ENCODE measurements at places on chromosomes 1 and 21.

DNA sequence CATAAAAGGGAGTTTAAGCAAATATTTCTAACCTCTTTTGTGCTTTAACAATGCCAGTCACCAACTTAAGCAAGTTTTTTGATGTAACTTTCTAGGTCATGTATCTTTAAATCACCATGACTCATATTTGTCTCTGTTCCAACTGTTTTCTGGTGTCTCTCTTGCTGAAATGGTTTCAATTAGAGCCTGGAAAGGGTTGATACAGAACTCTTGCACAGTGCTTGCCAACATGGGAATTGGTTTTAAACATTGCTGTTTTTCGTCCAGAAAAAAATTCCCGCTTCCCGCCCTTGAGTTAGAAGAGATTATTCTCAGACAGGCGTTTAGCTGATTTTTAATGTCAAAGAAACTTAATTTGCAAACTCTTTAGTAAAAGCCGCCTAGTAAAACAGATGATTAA, 46.4 kb upstream of the SLC22A15 start:
- DNase-seq: no peak

- no peak for DNase-seq
These were observed 281.7 kb upstream of the CXADR start for GRCh38 chr21:17231124-17231523.

- no peak for DNase-seq
These were observed 44.8 kb downstream of the RIMS3 start for GRCh38 chr1:40620586-40621210.

DNA sequence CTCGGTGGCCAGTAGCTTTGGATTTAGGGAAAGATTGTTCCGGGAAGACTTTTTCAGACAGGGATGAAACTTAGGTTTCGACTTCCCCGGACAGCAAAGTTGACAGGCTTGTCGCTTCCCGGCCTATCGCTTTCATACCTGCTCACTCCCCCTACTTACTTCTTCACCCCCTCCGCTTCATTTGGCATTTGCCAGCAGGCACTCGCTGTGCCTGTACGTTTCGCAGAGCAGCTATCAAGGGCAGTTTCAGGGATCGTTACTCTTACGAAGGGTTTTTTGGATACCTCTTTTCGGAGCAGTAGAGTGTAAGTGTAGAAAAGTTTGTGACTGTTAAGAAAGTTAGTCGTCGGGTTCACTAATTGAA, 393 bp downstream of the BLZF1 start:
- peak; percentile 60 for DNase-seq

GRCh38 chr1:39640861-39641260, 1.4 kb upstream of the HEYL start:
- no peak for DNase-seq

DNA sequence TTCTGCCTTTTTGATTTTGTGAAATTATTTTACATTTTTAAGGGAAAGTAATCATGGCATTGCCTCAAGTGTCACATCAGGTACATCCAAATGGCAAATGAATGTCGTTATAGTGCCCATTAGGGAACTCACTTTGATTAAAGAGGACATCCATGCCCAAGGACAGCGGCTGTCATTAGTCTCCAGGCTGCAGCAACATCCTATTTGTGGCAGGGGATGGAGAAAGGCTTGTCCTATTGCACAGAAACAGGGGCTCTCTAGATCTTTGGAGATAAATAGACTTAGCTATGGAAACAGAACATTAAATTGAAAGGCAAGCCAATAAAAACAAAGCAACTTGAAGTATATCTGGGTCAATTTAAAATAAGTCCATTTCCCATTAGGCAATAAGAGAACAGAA, 439.3 kb downstream of the NEGR1 start:
- no peak for DNase-seq

DNA sequence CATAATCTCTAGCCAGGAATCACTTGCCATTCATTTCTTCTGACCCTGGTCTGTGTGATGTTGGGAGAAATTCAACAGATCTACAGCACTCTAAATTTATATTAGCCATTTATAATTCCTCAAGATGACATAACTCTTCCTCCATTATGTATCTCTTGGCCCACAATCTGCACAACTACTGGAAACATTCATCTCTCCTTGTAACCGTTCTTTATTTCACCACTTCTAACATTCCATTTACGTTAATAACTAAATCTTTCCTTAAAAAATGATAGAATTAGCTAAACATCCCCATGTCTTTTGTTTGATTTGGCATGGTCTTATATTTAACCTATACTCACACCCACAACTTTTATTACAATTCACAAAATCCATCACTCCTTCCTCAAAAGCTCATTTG, 166.0 kb downstream of the COL11A1 start:
- DNase-seq: no peak

DNA sequence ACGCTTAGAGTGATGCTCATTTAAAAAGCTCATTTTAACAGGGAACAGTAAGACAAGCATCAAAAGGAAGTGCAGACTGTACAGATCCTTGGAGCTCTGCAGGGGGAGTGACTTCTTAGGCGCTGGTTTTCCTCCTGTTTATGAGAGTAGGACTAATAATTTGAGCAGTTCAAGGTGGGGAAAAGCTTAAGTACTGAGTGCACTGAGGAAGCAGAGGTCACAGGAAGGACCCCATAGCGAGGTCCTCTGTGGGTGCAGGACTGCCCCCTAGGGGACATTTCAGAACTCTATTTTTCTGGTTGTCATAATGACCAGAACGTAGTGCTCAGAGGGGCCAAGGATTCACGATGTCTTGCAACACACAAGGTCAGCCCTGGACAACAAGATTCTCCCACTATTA, 112.1 kb downstream of the HLCS start:
- DNase-seq: peak; percentile 78

DNA sequence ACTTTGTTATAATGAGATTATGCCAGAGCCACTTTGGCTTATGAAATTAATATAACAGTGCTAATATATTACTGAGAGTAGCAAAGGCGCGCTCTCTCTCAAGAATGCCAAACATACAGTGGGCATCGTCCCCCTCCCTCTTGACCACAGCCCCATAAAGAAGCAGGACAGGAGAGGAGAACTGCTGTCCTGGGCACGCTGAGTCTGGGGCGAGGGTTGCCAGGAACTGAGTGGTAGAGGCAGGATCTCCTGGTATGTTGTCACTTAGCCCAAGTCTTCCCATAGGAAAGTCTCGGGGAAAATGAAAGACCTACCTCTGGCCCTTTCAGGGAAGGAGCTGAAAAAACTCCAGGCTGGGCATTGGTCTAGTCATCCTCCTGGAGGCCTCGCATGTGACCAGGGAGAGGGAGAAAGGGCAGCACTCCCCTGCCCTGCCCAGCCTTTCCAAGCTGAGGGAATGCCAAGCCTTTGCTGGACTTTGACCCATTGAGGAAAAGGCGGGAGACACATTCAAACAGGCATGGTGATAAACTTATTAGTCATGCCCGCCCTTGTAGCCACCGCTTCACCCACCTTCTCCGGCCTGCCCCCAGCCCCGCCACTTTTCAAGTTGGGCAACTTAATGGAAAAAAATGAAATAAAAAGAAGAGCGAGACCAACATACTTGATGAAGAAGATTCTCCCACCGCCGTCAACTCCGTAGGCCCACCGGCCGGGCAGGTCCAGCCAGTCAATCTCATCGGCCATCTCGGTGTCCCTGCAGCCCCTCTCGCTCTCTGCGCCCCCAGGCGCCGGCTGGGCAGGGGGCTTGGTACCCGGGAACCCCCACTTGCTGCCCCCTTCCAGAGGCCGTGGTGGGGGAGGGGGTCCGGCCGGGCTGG, 17.4 kb upstream of the PLEKHA6 start:
- peak; percentile 49 for DNase-seq

DNA sequence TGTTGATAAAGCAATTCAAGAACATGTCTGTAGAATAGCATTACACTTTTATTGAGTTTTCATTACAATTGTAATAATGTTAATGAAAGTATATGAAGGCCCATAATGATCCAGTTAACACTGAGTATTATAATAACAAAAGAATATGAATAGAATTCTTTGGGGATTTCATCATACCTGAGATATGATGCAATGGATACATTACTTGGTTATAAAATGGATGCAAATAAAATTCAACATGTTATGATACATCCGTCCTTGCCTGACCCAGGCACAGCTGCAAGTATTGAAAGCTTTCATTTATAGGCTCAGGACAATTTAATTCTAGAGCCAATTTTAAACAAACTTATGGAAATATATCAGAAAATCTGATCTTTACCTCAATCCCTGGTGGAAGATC, 8.2 kb upstream of the KCNA3 start:
- DNase-seq: peak; percentile 20

DNA sequence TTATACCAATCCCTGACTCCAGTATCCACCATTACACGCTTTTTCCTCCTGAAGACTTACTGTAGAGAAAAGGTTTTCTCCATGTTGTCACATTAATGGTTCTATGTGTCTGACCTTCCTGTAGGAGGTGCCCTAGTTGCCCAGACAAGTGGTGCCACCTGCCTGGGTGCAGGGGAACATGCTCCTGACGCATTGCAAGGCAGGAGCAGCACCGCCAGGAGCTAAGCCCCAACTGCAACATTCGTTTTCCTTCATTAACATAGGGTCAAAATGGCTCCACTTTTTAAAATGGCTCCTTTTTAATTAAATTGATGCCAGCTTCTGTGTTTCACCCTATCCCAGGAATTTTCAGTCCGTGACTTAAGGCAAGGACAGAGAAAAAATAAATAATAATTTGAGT, 220.1 kb upstream of the SAMSN1 start:
- no peak for DNase-seq

DNA sequence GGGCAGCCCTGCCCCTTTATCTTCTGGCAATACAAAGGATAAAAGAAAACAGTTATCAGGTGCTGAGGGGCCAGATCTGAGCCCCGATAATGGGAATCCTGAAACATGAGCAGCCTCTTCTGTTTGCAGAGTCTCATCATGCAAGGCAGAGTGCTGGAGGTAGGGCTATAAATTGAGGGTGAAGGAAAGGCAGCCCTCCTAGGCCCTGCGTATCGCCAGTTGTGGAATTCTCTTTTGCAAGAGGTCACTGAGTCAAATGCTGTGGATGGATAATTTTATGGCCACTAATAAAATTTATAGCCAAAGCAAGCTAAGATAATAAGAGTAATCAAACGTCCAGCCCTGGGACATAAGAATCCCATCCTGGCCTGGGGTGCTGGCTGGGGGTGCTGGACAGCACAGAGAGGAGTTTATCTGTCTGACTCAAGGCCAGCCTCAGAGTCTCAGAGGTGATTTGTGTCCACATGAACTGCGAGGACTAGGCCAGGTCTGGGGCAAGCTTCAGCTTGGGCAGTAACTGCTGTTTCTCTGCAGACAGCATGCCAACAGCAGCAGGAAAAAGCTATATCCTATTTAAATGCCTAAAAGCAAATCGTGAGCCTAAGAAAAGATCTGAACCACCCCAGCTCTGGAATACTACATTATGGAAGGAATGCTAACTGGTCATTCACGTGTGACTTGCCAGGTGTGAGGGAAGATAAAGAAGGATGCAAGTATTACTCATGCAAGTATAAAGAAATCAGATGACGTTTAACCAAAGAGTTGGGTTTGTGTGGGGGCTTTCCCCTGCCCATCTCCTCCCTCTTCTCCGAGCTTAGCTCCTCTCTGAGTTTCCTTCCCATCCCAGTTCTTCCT, 254.8 kb downstream of the KIF26B start:
- no peak for DNase-seq

GRCh38 chr1:82848043-82848442, 1047.3 kb downstream of the ADGRL2 start:
- no peak for DNase-seq

DNA sequence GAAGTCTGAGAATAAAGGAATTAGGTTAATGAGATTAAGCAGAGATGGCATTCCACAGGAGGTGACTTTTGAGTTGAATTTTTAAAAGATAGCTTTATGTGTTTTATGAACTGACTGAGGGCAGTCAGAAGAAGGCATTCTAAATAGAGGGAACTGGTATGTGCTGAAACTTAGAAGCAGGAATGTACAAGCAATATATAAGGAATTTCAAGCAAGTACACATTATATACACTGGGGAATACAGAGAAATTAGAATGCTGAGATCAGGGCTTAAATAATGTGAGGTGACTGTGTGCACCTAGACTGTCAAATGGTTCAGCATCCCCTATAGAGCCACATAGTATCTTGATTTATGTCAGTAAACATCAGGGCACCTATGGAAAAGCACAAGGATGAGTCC, 19.3 kb downstream of the WNT2B start:
- DNase-seq: no peak

- no peak for DNase-seq
These were observed 46.0 kb downstream of the RPL5 start for GRCh38 chr1:92877792-92878191.

- DNase-seq: no peak
These were observed 11.7 kb downstream of the PPIH start for GRCh38 chr1:42669936-42670335.

DNA sequence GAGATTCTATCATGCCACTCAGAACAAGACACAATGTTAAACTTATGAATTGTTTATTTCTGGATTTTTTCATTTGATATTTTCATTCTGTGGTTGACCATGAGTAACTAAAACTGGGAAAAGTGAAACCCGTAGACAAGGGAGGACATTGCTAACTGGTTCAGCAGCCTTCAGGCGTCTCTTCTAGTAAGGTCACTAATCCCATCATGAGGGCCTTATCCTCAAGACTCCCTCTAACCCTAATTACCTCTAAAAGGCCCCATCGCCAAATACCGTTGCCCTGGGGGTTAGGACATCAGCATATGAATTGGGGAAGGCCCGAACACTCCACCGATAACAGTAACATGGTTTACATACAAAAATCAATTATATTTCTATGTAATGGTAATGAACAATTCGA, 247.6 kb downstream of the TM2D1 start:
- DNase-seq: no peak

DNA sequence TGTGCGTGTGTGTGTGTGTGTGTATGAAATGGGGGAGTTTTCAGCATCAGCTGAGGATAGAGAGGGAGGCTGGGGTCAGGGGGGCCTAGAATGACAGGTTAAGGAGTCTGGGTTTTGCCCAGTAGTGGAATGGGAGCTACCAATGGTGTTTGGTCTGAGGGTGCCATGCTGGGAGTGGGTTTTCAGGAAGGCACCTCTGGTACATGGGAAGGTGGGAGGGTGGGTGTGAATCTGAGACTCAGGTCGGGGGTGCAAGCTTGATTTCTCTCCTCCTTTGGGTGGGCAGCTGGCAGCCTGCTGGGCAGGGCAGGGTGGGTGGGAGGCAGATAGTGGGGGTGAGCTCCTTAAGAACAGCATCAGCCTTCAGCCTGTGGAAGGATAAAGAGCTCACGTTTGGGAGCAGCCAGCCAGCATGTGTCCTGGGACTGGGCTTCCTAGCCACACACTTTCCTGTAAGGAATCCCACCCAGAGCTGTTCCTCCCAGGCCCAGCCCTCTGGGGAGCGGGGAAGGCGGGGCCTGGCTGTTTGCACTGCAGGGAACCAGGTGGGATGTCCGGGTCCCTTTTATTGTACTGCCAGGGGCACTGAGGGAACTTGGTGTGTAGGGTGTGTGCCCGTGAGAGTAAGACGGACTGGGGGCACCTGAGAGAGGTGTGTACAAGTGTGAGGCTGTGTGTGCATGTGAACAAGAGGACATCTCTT, 152.8 kb downstream of the FOXD2 start:
- no peak for DNase-seq

- DNase-seq: no peak
These were observed 5.4 kb upstream of the HSPG2 start for GRCh38 chr1:21942464-21942863.

GRCh38 chr1:79388694-79389361, 382.3 kb upstream of the ADGRL4 start:
- no peak for DNase-seq

Data from NCI-H526 (cell line).